Stimulated activated CD4-positive, alpha-beta T cell treated with anti-CD3 and anti-CD28 coated beads, Interleukin-15, amount 100 ng/mL, for 24 hours (primary cell): ENCODE measurements at places on chromosomes 1 and 21.
A peak's percentile ranks its signal among the peaks of the same experiment; 100 is the strongest.

GRCh38 chr1:116131866-116132605 lies 20.8 kb downstream of the MAB21L3 start:
- no peak for DNase-seq

- DNase-seq = no peak
These were observed 69.6 kb downstream of the PTPRU start for GRCh38 chr1:29305943-29306342.

GRCh38 chr1:64624808-64625207 lies 120.1 kb upstream of the RAVER2 start:
- DNase-seq = no peak

DNA sequence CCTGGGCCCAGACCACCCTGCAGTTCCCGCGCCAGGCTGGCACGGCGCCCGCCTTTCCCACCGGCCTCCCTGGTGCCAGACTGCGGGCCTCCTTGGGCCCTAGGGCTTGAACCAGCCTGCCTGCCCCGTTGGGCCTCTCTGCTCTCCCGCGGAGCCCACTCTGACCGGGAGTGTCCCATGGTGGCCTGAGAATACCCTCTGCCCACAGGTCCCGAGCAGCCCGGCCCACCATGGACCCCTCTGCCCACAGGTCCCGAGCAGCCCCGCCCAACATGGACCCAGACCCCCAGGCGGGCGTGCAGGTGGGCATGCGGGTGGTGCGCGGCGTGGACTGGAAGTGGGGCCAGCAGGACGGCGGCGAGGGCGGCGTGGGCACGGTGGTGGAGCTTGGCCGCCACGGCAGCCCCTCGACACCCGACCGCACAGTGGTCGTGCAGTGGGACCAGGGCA lies 7.9 kb downstream of the MIB2 start:
- no peak for DNase-seq

- DNase-seq = no peak
These were observed 114.2 kb downstream of the ZC3H11B start for GRCh38 chr1:219498666-219499065.

- DNase-seq = no peak
These were observed 54.1 kb downstream of the RIPK4 start for GRCh38 chr21:41712730-41713129.

DNA sequence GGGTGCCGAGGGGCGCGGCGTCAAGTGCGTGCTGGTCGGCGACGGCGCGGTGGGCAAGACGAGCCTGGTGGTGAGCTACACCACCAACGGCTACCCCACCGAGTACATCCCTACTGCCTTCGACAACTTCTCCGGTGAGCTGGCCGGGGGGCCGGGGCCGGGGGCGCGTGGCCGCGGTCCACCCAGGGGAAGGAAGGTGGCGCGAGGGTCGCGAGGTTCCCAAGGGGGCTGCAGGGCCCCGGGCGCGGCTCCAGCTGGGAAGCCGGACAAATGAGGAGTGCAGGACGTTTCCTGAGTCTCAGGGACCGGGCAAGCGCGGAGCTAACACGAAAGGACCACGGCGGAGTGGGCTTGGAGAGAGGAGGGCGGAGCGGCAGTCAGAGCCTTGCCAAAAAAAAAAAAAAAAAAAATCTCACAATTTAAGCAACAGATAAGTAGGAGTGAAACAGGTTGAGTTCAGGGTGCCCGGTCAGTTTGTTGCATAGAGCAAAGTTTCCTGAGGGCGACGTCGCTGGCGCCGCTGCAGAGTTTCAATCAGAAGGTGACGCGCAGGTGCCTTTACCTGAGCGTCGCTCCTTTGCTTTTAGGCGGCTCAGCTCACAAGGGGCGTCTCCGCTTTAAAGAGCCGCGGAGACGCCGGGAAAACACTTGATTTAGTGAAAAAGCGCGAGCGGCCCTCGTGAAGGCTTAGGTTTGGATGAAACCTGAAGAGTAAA lies 750 bp downstream of the RHOU start:
- peak; percentile 33 for DNase-seq

GRCh38 chr1:39195166-39196111 lies 9.1 kb upstream of the MACF1 start:
- DNase-seq = no peak

DNA sequence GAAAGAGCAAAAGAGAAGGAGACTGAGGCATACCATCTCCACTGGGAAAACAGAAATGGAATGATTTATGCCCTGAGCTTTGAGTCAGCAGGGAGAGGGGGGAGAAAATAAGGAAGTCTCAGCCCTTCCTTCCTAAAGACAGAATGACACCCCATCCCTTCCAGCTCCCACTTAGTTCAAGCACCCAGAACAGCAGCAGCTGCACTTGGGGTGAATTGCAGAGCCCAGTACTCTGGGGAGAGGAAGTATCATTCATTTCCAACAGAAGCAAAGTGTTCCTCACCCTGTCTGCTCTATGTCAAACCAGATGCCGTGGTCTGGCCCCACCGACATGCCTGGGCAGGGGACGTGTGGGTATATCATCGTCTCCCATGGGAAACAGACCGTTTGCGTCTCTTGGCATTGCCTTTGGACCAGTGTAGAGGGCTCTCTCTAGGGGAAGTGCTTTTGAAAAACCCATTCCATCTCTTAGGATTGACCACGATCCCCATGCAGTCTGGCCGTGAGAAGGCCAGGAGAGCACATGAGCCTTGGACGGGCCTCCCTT lies 1.1 kb upstream of the KCNJ15 start:
- no peak for DNase-seq

- DNase-seq = no peak
These were observed 44.8 kb downstream of the IRF2BP2 start for GRCh38 chr1:234565132-234565531.

- DNase-seq = peak; percentile 59
These were observed at the start of gene RNF187 for GRCh38 chr1:228487336-228488124. TSS of gene RNF187 (plus strand) at chr1:228487382.

GRCh38 chr1:20932437-20932977 lies 145.4 kb upstream of the HP1BP3 start:
- DNase-seq = peak; percentile 45

GRCh38 chr1:212247179-212247721 lies 38.0 kb upstream of the PPP2R5A start:
- no peak for DNase-seq

GRCh38 chr1:45134461-45134873 lies 71.9 kb downstream of the ZSWIM5 start:
- DNase-seq = no peak

GRCh38 chr1:116514708-116515525 lies 55.9 kb downstream of the CD58 start:
- peak; percentile 78 for DNase-seq

- no peak for DNase-seq
These were observed 128.0 kb downstream of the HMCN1 start for GRCh38 chr1:185862235-185862634.

- DNase-seq = no peak
These were observed 35.2 kb upstream of the CTPS1 start for GRCh38 chr1:40944326-40944725.

GRCh38 chr1:177106614-177107365 lies 57.7 kb downstream of the ASTN1 start:
- no peak for DNase-seq

GRCh38 chr21:36804874-36805611 lies 106.1 kb downstream of the SIM2 start:
- DNase-seq = no peak

- DNase-seq = no peak
These were observed 5.8 kb downstream of the LINGO4 start for GRCh38 chr1:151799179-151800022.

DNA sequence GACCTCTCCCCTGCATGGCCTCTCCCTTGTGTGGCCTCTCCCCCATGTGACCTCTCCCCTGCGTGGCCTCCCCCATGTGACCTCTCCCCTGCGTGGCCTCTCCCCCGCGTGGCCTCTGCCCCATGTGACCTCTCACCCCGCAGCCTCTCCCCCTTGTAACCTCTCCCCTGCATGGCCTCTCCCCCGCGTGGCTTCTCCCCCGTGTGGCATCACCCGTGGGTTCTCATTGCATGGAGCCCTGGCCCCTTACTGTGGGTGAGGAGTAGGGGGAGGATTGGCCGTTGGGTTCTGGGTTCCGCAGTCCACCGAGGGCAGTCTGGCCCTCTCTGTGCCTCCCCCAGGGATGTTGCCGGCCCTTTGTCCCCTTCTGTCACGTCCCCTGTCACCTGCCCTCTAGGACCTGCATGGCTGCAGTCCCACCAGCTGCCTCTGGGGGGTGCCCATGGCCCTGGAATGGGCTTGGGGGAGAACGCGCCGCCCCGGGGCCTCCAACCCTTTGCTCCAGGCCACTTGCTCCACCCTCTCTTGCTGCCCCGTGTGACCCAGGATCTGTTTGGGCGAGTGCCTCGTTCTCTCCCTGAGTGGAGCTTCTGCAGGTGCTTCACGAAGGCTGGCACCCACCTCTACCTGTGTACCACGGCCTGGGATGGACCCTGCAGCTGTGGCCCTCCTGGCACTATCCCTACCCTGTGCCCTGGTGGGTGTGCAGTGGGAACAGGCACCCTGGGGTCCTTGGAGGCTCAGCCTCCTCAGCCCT lies 21.3 kb downstream of the RRP1 start:
- peak; percentile 95 for DNase-seq

DNA sequence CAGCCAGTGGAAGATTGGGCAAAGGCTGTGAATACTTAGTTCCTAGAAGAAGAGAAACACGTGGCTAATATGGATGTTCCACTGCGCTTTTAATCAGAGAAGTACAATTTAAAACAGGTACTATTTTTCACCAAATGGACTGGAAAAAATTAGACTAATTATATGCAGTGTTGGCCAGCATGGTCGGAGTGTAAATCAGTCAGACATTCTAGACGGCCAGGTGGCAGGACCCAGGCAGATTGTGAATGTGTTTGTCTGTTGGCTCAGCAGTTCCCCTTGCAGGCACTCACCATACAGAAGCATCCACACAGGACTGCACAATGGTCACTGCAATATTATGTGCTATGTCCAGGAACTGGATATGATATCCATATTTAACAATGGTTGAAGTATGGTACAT lies 23.9 kb upstream of the SLC25A34 start:
- DNase-seq = no peak

GRCh38 chr1:48679859-48680258 lies 96.8 kb downstream of the BEND5 start:
- no peak for DNase-seq

- DNase-seq = no peak
These were observed 20.5 kb downstream of the RNF220 start for GRCh38 chr1:44425341-44426082.

DNA sequence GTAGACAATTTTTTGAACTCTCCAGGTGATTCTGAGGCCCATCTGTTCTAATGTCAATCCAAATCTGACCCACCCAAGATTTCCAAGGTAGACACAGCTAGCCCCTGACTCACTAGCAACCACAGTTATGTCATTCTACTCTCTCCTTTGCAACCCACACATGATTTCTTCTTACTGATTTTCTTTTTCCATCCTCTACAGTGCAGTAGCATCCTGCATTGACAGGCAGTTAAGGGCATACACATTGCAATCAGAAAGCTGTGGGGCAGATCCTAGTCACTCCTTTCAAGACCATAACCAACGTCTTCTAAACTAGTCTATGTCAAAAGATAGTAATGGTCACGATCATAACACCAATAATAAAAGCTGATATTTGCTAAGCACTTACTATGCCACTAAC lies 54.2 kb downstream of the JAK1 start:
- DNase-seq = peak; percentile 15

DNA sequence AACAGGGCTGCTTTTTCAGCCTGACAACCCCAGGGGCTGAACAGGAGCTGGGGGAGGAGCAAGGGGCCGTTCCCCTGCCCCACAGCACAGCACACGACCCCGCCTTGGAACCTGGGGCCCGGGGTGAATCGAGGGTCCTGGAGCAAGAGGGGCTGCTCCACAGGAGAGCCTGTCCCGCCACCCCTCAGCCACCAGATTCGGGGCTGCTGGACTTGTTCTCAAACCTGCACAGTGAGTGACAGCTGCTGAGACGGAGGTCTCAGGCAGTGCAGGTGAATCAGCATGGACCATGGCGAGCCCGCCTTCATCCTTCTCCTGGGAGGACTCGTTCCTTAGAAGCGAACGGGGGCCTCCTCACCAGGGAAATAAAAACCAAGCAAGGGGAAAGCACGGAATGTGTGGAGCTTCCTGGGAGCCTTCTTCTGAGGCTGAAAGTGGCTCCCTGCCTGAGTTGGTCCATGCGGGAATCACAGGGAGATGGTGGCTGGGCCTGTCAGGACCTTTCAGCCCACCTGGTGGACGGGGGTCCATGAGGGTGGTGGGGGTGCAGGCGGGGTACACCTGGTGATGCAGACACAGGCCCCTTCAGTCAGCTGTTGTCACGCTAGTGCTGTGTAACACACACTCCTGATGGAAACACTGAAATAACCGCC lies 125.4 kb downstream of the SIK1 start:
- DNase-seq = no peak

DNA sequence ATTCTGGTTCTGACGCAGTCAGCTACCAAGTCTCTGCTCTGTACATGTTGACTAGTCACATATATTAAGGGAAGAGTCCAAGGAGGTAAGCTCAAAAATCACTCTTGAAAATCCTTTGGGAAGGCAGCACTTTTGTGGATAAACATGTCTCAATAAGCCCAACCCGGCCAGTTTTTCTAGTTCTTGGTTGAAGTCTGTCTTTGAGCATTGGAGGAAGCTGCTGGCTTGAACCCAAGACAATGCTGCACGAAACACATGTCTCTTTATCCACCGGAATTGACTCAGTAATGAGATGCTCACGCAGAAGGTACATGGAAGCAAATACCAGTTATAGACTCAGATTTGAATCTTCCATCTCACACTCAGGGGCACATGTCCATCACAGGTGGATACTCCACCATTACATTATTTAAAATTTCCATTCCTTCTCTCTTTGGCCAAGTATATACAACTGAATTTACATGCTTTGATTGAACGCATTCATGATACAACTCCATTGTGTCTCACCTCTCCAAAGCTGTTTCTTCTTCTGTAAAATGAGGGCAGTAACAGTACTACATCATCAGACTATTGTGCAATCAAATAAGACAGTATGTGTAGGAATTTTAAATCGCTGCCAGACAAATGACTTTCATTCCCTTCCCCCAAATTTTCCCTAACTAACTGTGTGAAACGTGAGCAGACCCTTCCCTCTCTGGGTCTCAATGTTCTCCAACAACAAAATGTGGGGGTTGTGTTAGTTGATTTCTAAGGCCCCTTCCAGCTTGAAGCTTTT lies 9.6 kb upstream of the GUCA2A start:
- no peak for DNase-seq

- DNase-seq = no peak
These were observed 263.7 kb downstream of the PTPRU start for GRCh38 chr1:29500041-29500440.

- no peak for DNase-seq
These were observed 33.3 kb downstream of the ODF2L start for GRCh38 chr1:86362807-86363206.

- DNase-seq = no peak
These were observed 157.4 kb upstream of the L1TD1 start for GRCh38 chr1:62037274-62037673.
